ENCODE measurements at places on chromosomes 12 and 14.

DNA sequence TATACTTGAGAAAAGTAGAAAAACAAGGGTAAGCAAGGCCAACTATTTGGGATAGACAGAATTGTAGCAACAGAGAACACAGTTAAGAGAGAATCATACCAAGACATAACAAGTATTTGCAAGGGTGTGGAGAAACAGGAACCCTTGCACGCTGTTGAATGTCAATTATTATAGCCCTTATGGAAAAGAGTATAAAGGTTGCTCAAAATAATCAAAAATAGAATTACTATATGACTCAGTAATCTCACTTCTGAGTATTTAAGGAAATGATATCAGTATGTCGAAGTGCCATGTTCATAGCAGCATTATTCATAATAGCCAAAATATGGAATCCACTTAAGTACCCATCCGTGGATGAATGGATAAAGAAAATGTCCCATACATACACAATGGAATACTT lies 193.3 kb downstream of the PHLDA1 start:
- DNase-seq, result no peak

DNA sequence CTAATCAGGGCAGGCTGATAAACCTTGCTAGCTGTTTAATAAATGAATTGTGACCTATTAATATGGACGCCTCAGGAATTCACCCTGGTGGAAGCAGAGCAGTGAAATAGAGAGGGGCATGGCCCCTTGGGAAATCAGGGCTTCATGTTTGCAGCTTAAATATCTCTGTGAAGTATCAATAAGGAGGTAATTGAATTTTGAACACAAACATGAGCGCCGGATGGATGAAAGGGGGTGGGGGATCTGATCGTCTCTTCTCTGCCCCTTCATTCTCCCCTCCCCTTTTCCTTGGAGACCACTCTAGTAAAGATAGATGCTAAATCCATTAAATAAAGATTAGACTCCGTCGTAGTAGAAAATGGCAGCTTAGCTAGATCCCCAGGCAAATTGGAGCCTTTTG lies 70.5 kb downstream of the LIN52 start:
- no peak for DNase-seq

DNA sequence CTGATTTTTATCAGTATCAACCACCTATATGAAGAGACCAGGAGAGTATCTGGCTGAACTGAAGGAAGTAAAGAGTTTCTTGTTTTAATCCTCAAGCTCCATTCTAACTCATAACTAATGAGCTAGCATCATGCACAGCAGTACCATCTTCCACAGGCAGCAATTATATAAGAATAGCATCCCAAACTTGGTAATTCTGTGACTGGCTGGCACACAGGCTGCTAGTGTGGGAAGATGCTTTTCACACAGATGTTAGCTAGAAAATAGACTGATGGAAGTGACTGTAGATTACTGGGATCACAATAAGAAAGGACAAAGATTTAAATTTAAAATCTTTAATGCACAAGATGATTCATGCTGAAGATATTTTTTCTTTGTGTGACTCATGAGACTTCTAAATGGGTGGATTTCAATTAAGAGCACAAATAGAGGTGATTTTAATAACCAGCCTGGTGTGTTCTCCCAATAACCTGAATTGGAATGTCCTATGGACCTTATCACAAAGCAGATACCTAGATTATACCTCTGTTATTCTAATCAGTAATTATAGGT lies 417.7 kb upstream of the ATXN7L3B start:
- no peak for DNase-seq

- DNase-seq, result peak; percentile 78
Measured at GRCh38 chr12:68611094-68611805, 551 bp downstream of the RAP1B start.

DNA sequence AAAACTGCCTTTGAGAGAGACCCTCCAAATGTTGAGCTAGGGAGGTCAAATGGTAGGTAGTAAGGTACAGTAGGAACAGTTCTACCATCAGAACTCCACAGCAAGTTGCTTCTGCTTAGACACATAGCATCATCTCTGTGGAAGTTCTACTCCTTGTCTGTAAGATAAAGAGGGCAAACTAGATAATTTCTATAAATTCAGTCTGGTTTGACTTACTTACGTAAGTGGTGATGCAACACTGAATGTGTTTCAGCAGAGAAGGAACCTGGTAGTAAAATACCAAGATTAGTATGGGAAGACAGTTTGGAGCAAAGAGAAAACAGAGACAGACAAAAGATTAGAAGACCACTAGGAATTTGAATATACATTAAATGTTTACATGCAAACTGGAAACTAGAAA lies 42.0 kb downstream of the KITLG start:
- no peak for DNase-seq

DNA sequence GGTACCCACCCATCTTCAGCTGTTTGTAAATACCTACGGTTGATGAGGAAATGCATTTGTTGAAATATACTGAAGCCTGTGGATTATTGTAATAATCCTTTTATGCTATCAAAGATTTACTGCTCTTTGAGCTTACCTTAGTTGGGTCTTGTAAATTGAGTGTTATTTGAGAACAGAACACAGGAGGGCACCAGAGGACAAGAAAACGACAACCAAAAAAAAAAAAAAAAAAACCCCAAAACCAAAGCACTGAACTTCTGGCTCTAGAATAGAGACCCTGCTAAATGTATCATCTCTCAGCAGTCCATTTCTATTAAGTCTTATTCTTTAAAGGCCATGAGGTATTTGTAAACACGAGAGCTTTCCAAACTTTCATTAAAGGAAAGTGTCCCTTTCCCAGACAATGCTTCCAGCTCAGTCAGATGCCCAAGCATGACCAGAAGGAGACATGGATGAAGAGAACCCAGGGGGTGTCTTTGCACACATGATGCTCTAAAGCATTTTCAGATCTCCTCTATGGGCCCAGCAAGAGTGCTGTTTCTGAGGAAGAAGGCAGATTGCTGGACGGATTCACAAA lies 763.9 kb downstream of the NRXN3 start:
- no peak for DNase-seq

GRCh38 chr12:14561677-14562238 lies 5.9 kb downstream of the PLBD1 start:
- DNase-seq, result no peak

DNA sequence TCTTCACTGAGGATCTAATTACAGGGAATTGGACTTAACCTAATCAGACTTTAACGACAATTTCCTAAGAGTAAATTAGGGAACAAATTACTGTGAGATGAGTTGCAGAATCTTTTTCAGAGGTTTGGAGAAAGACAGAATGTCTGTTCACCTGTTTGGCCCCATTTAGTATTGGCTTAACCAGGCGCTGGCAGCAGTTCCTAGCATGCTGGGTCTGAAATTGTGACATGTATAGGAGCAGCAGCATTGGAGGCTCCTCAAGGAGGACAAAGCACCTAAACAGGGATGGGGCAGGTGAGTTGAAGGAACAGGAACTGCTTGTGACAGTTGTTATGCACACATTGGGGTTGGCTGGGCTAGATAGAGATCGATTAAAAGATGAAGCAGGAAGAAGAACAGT lies 51.0 kb downstream of the KCNMB4 start:
- no peak for DNase-seq

DNA sequence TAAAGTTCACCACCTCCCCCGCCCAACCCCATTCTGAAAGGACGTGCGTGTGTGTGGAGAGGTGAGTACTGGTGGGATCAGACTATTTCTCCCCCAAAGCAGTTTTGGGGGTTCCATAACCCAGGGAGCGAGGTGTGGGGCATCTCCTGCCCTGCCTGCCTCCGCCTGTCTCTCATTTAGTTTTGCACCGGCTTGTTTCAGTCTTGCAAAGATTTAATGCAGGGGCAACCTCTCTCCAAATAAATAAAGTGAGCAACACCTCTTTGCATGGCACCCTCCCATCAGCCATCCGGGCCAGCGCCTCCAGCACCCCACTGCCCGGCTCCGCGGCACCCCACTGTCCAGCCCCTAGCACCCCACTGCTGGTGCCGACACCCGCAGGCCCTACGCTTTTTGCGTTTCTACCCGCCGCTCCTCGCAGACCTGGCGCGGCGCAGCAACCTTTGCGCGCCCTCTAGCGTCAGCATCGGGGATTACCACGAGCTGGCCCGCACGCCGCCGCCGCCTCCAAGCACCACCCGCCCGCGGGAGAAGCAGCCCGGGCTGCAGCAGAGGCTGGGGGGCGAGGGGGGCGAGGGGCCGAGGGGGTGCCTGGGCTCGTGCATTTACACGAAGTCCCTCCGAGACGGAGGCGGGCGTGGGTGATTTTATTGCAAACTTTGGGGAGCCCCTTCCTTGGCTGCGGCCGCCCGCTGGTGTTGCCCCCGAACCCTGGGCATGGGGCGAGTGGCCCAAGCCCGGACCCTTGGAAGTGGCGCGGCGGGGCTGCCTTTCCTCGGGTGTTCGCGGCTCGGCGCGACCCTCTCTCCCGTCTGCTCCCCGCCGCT lies 55.8 kb upstream of the VRK1 start:
- DNase-seq, result peak; percentile 94

Data from activated CD8-positive, alpha-beta memory T cell treated with anti-CD3 and anti-CD28 coated beads for 24 hours (primary cell).